ENCODE measurements at places on chromosomes 3 and 15.
A peak's percentile ranks its signal among the peaks of the same experiment; 100 is the strongest.

DNA sequence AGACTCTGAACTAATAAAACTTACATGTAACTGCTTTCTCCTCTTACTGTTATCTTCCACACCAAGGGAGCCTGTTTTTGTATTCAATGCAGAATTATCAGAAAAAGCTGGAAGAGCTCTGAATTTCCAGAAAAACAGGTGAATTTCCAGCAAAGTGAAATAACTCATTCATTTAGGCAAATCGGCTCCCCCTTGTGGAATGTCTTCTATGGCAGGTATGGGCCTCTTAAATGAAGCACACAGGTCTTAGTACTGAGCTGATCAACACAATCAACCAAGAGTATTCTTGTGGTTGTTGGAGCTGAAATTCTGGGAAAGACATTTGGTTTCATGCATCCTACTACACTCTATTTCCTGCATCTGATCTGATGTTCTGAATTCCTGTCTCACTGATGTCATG lies 31.0 kb upstream of the PTPRG start:
- DNase-seq, result peak; percentile 7

DNA sequence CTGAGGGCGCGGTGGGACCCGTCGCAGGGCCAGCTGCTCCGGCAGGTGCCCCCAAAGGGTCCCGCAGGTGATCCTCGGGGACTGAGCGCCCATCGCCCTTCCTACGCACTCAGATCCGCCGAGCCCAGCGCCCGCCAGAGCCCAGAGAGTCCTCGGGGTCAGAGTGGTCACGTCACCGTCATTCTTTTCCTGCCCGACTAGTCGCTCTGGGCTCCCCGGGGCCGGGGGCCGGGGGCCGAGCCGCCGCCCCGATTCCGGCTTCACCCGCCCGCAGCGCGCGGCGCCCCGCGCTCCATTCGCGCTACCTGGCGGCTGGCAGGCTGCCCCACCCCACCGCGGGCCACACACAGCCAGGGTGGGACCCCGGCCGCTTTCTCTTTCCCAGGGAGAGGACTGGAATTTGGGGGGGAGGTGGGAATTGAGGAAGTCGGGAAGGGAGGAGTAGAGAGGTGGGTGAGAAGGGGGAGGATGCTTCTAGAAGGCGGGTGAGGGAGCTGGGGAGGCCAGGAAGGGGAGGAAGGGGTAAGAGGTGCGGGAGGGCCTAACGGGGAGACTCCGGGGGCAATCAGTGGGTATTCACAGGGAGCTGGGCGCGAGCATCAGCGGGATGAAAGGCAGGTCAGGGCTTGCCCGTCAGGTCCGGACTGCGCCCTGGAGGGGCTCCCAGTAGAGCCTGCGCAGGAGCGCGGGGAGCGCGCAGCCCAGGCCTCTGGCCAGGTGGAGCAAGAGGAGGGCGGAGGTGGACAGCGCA lies 36.1 kb upstream of the EPHB3 start:
- DNase-seq, result no peak

DNA sequence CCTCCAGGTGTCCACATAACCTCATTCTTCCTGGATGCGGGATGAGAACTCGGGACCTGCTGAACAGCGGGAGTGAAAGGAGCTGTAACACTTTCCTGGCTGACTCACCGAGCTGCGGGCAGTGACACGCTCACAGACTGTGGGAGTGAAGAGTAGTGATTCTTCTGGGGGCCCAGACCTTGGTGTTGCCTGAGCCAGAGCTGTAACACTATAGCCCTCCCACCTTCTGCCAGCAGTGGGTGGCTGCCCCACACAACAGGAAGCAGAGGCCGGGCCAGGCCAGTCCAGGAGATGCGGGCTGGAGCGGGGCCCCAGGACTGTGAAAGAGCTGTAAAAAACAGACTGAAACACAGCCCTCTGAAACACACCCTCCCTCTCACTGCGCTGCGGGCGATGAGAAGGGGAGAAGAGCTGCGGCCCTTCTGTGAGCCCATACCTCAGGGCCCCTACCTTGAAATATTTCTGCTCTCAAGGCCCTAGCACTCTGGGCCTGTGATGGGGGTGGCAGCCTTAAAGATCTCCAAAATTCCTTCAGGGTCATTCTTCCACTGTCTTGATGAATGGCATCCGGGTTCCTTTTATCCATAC lies 464.0 kb upstream of the CCDC54 start:
- no peak for DNase-seq

DNA sequence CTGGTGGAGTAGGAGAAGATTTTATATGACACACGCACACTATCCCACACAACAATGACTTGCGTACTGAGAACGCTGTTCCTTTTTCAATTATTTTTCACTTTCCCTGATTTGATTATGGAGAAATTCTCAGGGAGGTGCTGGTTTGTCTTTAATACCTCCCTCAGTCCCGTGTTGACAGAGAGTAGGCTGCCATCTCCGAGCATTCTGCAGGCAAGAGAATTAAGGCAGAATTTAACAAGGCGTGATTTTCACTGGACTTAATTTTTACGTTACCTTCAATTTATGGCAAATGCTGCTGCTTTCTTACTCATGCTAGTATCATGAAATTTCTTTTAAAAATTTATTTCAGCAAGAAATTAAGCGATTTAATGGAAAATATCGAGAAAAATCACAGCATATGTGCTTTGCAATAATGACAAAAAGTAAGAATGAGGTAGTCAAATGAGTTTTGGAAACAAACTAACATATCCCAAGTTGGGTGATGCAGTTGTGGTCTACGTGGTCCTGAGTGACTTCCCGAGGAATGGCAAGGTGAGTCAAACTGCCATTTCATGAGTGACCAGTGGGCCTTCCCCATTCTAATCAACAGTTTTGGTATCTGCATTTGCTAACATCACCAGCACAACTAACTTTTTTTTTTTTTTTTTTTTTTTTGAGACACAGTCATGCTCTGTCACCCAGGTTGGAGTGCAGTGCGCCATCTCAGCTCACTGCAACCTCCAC lies 16.9 kb downstream of the DNASE1L3 start:
- DNase-seq, result no peak

GRCh38 chr3:125281381-125281780 lies 68.8 kb upstream of the SLC12A8 start:
- DNase-seq, result no peak

GRCh38 chr3:66259566-66260255 lies 38.9 kb downstream of the SLC25A26 start:
- no peak for DNase-seq

DNA sequence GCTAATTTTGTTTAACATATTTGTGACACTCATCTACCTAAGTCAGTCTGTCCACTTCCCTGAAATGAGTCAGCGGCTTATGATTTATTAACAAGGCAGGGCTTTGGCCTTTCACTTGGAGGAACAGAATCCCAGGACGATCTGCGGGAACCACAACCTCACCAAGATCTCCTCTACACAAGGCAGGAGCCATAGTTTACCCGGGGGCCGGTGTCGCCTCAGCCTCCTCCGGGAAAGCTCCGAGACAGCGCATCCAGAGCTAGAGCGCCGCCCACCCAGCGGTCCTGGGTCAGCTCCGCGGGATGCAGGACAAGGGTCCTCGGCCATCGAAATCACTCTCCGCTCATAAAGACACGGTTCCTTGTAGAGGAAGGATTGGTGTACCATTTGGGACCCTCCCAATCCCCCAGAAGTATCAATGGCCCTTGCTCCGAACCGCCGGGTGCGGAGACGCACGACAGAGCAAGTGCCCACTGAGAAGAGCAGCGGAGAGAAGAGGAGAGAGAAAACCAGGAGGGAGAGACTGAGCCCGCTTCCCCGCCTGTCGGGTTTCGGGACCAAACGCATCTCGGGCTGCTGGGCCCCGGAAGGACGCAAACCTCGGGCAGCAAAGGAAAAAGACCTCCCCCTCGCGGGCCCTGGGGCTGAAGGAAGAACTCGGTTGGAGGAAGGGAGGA lies 13.1 kb upstream of the ALCAM start:
- DNase-seq, result no peak

DNA sequence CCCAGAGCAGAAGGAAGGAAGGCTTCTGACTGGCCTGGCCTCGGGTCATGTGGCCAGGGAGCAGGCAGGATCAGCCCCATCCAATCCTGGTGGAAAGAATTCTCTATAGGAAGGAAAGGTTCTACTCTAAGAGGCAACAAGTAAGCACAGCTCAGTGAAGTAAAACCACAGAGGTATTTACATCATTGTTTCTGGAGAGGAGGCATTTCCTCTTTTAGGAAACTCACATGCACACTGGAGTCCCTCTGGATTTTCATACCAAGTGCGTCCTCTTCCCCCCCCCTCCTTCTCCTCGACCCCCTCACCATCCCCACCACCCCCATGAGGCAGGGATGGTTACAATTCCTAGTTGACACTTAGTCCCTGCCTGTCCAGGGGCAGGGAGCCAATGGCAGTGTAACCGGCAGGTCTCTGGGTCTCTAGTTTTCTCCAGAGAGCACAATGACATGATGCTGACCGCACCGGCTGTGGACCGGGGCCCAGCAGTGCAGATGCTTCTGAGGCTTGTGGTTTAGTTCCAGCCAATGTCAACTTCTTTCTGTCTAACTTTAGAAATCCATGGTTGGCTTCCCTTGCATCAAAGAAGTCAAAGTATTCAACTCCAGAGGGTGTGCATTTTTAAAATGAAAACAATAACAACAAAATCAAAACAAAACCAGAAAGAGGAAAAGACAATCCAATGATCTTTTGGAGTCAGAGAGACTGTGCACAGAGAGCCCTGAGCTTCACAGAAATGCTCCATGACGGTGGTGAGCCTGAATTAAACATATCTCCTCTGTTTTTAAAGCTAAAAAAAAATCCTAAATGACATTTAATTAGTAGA lies 230.3 kb upstream of the TLE3 start:
- no peak for DNase-seq

DNA sequence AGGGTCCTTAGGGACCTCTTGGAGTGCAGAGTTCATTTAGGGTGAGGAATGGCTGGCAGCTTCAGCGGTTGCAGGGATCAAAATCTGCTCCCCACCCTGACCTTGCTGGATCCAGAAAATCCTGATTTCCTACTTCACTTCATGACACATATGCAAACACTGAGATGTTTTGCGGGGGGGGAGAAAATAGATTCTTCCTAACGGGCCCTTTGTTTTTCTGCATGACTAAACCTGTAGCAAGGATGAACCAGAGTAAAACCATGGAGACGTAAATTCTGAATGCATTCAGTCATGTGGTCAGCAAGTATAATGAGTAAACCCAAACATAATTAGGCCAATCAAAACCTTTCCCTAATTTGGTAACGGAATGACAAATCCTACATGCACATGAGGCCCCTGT lies 20.0 kb upstream of the RBP1 start:
- no peak for DNase-seq

- peak; percentile 19 for DNase-seq
Measured at GRCh38 chr15:66249605-66250174, 3.9 kb downstream of the MEGF11 start.

DNA sequence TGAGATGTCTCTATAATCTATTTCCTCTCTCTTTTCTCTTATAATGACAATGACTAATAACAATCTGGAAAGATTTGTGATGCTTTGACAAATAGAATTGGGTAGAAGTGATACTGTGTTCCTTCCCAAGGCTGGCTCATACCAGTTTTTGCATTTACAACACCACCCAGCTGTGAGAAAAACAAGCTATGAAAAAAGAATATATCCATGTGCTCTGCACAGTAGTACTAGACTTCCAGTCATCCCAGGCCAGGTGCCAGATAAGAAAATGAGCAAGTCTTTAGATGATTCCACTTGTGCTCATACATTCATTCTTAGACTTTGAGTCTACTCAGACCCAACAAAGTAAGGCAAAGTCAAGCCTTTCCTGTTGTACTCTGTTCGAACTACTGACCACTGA lies 350.2 kb upstream of the POU1F1 start:
- DNase-seq, result no peak

DNA sequence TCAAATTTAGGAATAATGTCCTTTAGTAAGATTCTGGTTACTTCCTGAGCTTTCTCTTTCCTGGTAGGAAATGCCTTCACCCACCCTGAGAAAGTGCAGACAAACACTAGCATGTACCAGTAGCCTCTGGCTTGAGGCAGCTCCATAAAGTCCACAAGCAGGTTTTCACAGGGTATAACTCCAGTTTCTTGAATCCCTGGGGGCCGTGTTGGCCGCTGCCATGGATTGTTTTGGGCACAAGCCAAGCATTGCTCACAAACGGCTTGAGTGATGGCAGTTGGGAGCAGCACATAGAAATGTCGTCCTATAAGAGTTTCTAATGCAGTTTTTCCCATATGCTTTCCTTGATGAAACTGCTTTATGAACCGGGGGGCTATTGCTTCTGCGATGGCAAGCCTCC lies 164.1 kb downstream of the STXBP5L start:
- DNase-seq, result no peak

DNA sequence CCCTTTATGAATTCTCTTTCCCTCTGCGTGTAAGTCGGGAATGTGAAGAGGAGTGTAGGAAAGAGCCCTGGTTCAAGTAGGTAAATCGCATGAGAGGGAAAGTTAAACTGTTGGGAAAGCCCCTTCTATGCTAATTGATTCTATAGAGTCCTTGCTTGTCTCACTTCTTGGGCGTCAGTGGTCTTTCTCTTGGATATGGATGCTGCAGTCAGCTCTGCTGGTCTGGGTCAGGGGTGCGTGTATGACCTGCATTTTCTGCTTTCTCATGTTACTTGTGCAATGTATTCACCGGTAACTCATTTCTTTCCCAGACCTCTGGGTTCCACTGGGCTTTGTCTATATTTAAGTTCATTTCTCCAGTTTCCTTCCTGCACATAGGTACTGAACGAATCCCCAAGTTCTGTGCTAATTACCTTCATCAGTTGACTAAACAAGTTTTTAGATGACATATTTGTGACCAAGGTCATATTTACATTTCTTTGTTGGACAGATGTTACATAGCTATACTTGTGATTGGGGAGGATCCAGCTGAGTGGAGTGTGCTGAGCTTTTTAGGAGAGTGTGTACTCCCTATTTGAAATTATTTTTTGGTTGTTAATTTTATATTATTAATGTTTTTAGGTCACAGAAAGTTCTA lies 1.4 kb downstream of the SETD5 start:
- no peak for DNase-seq

DNA sequence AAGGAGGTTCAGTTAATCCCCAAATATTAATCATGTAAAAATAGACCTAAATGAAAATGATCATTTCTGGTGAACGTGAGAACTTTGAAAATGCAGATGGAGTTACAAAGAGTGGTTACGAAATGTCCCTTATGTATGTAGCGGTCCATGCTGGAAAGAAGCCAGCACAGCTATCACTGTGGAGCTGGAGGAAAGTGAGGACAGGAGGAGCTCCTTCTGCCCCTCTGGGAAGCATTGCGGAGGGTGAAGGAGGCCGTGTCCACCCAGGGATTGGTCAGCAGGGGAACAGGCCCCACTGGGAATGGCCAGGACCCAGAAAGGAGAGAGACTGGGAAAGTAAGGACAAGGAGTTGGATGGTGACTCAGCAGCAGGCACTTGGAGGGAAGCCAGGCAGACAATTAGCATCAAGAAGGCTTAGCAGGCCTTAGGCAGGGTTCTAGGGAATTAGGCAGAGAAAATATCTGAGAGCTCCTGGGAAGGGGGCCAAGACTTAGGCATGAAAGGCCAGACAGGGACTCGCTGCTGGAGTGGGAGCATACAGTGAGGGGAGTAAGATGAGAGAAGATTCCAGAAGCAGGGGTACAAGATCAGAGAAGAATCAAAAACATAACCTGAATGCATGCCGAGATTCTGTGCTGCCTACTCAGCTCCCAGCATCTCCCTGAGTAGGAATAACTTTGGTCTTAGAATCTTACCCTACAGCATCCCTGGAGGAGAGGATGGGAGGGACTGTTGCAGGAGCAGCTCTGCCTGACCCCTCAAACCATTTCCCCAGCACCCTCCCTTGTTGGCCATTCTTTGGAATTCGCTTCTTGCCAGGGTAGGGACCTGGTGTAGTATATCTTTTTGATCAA lies 171.0 kb upstream of the UMPS start:
- peak; percentile 7 for DNase-seq

- DNase-seq, result no peak
Measured at GRCh38 chr3:22713936-22714335, 489.2 kb upstream of the UBE2E2 start.
